NCI-H82 (cell line): ENCODE measurements at places on chromosomes 7 and 10.
A peak's percentile ranks its signal among the peaks of the same experiment; 100 is the strongest.

GRCh38 chr7:34084651-34085050 lies 179.3 kb downstream of the BMPER start:
- no peak for DNase-seq

DNA sequence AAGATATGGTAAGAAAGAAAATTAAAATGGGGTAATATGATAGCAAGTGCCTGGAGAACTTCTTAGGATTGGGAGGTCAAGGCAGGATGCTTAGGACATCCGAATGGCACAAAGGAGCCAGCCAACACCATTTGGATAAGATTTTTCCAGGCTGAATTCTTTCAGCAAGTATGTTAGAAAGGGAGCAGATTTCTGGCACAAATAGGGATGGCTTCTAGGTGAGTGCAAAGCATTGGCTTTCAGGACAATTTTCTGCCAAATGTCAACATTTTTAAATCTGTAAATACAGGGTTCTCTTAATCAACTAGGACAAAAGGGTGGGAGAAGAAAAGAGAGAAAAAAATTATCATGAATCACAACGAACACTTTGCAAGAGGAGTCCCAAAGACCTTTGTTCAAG lies 409.1 kb downstream of the GPAM start:
- no peak for DNase-seq

DNA sequence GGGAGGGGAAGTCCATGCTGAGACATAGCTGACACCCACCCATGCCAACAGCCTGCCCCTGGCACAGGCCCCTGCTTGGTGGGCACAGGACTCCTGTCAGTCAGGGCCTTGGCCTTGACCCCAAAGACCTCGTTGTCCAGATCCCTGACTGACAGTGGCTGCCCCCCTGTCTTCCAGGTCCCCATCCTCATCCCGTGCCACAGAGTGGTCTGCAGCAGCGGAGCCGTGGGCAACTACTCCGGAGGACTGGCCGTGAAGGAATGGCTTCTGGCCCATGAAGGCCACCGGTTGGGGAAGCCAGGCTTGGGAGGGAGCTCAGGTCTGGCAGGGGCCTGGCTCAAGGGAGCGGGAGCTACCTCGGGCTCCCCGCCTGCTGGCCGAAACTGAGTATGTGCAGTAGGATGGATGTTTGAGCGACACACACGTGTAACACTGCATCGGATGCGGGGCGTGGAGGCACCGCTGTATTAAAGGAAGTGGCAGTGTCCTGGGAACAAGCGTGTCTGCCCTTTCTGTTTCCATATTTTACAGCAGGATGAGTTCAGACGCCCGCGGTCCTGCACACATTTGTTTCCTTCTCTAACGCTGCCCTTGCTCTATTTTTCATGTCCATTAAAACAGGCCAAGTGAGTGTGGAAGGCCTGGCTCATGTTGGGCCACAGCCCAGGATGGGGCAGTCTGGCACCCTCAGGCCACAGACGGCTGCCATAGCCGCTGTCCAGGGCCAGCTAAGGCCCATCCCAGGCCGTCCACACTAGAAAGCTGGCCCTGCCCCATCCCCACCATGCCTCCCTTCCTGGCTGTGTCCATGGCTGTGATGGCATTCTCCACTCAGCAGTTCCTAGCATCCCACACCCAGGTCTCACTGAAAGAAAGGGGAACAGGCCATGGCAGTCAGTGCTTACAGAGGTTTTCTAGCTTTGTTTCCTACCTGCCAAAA lies 197.2 kb downstream of the EBF3 start:
- DNase-seq, result no peak

- no peak for DNase-seq
Observed at GRCh38 chr10:54947605-54948004, 146.6 kb upstream of the PCDH15 start.

GRCh38 chr10:26044141-26044749 lies 110.2 kb downstream of the MYO3A start:
- DNase-seq, result no peak

- DNase-seq, result no peak
Observed at GRCh38 chr10:91287912-91288311, 67.4 kb downstream of the PCGF5 start.

DNA sequence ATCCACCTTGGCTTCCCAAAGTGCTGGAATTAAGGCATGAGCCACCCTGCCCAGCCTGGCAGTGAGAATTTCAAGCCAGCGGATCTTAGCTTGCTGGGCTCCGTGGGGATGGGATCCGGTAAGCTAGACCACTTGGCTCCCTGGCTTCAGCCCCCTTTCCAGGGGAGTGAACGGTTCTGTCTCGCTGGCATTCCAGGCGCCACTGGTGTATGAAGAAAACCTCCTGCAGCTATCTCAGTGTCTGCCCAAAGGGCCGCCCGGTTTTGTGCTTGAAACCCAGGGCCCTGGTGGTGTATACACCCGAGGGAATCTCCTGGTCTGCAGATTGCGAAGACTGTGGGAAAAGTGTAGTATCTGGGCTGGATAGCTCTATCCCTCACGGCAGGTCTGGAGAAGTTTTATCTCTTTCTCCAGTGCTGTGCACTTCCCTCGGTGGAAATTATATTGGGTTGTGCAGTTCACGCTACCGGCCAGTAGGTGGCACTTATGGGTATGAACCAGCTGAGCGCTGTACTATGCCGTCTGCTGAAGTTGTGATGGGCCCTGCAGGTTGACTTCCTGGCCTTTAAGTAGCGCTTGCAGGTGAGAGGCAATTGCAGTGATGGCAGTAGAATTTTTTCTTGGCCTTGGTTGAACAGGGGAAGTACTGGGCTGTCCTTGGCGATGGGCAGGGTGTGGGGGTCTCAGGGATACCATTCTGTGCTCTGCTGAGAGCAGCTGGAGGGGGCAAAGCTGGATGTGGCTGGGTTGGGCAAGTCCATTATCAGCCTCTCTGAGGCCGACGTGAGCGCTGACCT lies 138.0 kb upstream of the MTPN start:
- peak; percentile 72 for DNase-seq

DNA sequence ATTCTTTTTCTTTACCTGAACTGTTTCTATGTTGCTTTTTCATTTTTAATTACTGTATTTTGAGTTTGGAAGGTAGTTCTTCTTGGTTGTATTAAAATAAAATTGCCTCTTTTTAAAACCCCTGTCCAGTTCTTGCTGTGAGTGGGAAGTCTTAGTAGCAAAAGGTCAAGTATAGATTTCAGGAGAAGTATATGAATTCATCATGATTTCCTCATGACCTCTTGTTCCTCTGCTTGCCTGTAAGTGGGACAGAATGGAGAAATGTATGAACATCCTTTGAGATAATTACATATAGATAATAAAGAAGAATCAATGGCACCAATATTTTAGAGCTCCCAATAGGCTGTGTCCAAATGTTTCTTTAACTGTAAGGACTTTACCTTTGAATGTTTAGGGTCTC lies 126.2 kb downstream of the LRRC4 start:
- no peak for DNase-seq

DNA sequence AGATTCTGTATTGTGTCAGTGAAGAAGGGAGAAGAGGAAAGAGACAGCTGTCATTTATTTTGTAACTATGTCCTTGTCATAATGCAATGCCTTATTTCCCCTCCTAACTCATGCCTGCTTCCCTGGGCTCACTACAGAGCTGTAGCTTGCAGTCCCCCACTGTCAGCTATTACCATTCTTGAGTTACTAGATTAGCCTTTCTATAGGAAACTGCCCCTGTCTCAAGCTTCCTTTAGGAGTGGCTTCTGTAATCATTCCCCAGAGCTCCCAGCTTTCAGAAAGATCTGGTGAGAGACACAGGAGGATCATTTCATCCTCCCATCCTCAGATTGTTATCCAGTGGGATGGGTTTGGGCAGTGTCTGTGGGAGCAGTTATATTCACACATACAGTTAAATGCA lies 32.4 kb upstream of the SMKR1 start:
- DNase-seq, result peak; percentile 21

GRCh38 chr7:116087291-116087690 lies 56.7 kb upstream of the TFEC start:
- no peak for DNase-seq

DNA sequence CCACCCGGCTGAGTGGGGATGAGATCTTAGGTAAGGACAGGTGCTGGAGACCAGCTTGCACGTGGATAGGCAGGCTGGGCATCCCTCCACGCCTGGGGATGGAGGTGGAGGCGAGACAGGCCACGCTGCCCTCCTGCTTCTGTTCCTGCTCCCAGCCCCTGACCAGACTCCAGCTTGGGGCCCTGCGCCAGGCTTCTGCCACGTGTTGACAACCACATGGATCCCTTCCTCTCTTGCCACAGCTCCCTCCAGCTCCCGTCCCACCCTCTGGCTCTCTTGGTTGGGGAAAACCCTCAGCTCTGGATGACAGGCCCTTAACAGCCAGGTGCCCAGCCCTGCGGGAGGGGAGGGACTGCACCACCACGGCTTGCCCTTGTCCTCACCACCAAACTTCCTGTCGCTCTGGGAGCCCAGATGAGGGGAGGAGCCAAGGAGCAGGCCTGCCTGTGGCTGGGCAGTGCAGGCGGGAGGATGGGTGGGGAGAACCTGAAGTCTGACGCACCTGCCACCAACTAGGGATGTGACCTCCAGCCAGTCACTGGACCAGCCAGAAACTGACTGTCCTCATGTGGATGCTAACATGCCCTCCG lies 36.0 kb downstream of the KCNH2 start:
- no peak for DNase-seq

GRCh38 chr7:30813466-30813865 lies 42.2 kb downstream of the MINDY4 start:
- no peak for DNase-seq
